Naive thymus-derived CD8-positive, alpha-beta T cell (primary cell): ENCODE measurements at places on chromosomes 16 and 17.

DNA sequence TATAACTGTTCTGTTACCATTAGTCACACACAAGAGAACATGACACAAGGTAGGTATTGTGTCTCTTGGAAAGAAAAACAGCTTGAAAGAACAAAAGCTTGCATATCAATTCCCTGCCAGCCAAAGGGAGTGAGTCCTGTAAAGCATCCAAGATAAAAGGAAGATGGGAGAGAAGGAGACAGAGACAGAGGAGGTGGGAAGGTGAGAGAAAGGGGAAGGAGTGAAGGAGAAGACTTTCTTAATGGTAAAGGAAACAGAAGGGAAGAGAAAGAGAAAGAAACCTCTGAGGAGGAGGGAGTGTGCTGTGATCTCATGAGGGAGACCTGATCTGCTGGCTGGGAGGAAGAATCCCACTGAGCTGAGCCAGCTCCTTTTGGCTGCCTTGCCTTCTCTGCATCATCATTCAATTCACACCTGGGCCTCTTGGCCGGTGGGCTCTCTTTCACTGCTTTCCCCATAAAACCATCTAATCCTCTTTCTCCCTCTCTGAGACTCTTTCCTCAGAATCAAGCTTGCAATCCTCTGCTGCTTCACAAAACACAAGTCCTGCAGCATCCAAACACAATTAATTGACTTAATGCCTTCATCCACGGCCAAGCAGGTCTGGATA is 271.6 kb downstream of the ABCC12 start:
- H3K4me3 ChIP-seq = no peak overlapping the region
- peaks cover 9% of the 10 kb centered on the region for H3K27me3 ChIP-seq
- no peaks in the 10 kb centered on the region for H3K4me1 ChIP-seq
- H3K36me3 ChIP-seq = peaks cover 5% of the 10 kb centered on the region

DNA sequence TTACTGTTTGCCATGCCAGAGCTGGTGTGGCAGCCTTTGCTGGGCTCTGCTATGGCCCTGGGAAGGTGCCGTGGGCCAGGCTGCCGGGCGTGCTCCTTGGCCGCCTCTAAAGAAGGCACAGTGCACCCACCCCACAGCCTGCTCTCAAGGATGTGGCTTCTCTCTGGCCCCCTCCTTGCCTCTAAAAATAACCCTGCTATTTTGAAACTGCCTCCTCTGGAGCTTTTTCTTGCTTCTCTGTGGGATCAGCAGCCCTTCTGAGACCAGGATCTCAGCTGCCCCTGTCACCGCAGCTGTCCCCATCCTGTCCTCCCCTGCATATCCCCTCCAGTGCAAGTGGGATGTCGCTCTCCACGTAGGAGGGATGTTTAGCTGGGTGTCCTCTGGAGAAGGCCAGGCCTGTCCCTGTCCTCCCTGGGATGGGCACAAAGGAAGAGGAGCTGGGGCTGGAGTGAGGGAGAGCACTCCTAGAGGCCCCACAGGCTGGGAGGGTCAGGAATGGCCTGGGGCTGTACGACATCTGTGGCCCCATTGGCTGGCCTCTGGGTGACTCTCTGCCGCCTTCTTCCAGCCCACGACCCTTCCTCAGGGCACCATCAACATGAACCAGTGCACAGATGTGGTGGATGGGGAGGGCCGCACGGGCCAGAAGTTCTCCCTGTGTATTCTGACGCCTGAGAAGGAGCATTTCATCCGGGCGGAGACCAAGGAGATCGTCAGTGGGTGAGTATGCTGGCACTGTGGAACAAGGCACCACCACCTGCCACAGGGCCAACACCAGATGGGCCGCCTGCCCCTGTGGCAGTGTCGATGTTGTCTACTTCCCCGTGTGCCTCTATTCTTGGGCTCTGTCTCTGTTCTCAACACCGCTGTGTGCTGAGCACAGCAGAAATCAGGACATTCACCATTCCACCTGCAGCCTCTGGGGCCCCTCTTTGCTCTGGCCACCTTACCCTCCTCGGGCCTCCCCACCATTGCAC is 79.7 kb downstream of the PLD6 start:
- peak overlapping the region; percentile 97 for H3K27ac ChIP-seq
- peaks cover 29% of the 10 kb centered on the region for H3K4me1 ChIP-seq
- peak overlapping the region; percentile 62 for H3K4me3 ChIP-seq

- no peaks in the 10 kb centered on the region for H3K36me3 ChIP-seq
- peaks cover 6% of the 10 kb centered on the region for H3K4me1 ChIP-seq
- no peak overlapping the region for H3K27ac ChIP-seq
- H3K4me3 ChIP-seq = no peak overlapping the region
These were observed 26.9 kb upstream of the LGALS9 start for GRCh38 chr17:27603880-27604794.

DNA sequence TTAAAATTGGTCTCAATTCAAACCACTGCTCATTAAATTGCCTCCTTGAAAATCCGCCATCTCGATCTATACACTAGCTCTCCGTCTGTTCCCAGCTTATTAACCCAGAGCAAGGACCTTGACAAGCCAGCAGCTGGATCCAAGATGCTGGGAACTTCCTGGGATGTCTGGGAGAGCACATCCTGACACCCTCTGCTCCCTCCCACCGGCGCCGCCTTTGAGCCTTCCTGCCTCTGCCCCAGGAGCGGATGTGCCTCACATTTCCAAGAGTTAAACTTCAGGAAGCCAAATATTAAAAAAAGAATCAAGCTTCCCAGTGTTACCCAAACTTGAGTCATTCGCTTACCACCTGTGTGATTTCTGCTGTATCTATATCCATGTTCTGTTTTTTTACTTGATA is 107.9 kb downstream of the HAPSTR1 start:
- H3K4me3 ChIP-seq = no peak overlapping the region
- no peak overlapping the region for H3K27ac ChIP-seq
- no peaks in the 10 kb centered on the region for H3K4me1 ChIP-seq
- H3K27me3 ChIP-seq = peaks cover 10% of the 10 kb centered on the region

GRCh38 chr16:58039829-58040495 is 14.4 kb downstream of the MMP15 start:
- H3K4me3 ChIP-seq = no peak overlapping the region
- H3K4me1 ChIP-seq = no peaks in the 10 kb centered on the region
- no peaks in the 10 kb centered on the region for H3K27me3 ChIP-seq
